ENCODE measurements at places on chromosomes 16 and 17.

DNA sequence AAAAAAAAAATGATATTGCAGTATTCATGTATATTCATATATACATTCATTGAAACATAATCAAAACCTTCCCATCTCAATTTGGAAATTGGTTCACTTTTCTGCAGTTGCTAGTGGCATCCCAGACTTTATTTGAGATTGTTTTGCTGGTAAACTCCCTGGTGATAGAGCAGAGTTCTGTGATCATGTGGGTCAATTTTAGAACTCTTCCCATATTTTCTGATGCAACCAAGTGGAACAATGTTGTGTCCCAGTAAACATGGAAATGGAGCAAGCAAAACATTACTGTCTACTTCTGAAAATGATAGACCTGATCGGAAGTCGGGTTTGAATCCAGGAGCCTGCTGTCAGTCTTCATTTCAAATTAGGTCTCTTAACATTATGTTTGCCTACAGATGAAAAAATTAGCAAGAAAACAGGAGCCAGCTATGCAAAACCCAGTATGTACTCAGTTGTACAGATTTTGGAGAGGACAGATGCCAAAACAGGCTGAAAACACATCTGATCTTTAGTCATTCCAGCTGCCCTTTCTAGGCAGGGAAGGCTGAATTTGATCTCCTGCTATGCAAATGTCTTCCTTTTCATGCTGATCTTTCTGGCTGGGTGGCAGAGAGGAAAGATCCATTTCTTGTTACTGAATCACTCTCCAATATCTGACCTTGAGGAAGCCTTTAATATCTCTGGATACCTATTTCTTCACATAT, 786.6 kb upstream of the SOX9 start:
- DNase-seq = no peak

- DNase-seq = peak; percentile 25
These were observed 2.1 kb downstream of the TXNDC11 start for GRCh38 chr16:11740567-11740966.

DNA sequence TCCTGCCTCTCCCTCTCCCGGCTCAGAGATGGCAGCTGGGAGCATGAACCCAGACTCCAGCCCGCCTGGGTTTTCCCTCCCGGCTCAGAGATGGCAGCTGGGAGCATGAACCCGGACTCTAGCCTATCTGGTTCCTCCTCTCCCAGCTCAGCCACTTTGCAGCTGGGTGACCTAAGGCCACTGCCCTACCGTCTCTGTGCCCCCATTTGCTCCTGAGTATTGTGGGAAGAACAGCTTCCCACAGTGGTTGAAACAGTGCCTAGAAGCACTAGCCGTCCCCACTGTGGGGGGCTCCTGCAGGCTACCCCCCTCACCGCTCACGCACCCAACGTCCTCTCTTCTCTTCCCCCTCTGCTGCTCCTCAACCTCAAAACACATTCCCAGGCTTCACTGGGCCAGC, 99.9 kb upstream of the GSE1 start:
- DNase-seq = no peak

DNA sequence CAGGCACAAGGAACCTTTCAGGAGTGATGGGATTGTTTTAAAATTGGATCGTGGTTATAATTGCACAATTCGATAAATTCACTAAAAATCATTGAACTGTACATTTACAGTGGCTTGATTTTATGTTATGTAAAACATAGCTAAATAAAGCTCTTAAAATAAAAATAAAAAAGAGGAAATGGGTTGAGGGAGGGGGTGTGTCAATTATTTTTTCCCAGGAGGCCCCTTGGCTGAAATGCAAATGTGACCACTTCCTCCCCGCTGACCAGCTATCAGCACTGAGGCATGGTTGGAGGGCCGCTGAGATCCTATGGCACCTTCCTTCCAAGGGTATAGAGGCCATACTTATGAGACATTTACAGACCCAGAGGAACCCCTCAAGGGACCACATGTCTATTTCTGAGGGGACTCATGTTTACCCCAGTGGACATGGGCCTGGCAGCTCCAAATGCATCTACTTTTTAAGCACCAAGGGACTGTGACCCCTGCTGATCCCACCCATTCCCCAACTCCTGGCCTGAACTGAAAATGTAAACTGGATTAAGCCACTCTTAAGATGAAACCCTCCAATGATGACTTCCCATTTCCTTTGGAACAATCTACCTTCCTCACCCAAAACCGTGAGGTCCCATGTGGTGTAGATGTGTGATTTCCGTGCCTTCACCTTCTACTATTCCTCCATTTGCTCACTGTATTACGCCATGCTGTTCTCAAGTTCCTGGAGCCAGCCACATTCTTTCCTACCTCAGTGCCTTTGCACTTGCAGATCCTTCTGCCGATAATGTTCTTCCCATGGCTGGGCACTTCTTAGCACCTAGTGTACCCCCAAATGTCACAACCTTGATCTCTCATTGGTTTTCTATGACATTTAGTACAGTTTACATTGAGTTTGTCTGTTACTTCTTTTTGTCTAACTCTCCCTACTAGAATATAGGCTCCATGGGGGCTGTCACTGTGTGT, 2.8 kb upstream of the IL21R start:
- peak; percentile 85 for DNase-seq

DNA sequence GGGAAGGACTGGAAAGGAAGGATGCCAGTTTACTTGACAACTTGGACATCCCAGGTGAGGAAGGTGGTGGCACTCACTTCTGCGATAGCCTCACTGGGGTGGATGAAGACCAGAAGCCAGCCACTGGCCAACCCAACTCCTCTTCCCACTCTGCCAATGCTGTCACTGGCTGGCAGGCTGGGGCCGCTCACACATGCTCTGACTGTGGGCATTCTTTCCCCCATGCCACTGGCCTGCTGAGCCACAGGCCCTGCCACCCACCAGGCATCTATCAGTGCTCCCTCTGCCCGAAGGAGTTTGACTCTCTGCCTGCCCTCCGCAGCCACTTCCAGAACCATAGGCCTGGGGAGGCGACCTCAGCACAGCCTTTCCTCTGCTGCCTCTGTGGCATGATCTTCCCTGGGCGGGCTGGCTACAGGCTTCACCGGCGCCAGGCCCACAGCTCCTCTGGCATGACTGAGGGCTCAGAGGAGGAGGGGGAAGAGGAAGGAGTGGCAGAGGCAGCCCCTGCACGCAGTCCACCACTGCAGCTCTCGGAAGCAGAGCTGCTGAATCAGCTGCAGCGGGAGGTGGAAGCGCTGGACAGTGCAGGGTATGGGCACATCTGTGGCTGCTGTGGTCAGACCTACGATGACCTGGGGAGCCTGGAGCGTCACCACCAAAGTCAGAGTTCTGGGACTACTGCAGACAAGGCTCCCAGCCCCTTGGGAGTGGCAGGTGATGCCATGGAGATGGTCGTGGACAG, 4.5 kb downstream of the ZNF646 start:
- DNase-seq = peak; percentile 83

GRCh38 chr17:9002606-9003354, 18.5 kb upstream of the NTN1 start:
- DNase-seq = no peak

- DNase-seq = peak; percentile 11
These were observed 7.9 kb downstream of the NAT9 start for GRCh38 chr17:74768069-74768762.

DNA sequence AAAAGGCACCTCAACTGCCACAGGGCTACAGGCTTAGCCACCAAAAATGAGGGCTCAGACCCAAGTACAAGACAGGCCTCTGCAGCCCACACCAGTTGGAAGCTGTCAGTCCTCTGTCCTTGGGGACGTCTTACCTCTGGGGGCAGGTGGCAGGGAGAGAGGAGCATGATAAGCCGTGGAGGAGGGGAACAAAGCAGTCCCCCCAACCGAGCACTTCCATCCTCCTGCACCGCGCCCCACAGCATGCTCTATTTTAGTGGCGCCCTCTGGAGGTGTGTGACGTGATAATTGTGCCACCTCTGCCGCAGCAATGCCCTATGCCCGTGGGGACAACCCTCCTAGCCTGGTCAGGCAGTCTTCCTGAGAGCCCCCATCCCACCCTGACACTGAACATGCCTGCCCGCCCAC, 13.6 kb downstream of the G6PC3 start:
- peak; percentile 53 for DNase-seq

- DNase-seq = no peak
These were observed 137.0 kb downstream of the AIPL1 start for GRCh38 chr17:6297960-6298359.

- no peak for DNase-seq
These were observed 3.6 kb downstream of the MMP28 start for GRCh38 chr17:35791681-35792350.

DNA sequence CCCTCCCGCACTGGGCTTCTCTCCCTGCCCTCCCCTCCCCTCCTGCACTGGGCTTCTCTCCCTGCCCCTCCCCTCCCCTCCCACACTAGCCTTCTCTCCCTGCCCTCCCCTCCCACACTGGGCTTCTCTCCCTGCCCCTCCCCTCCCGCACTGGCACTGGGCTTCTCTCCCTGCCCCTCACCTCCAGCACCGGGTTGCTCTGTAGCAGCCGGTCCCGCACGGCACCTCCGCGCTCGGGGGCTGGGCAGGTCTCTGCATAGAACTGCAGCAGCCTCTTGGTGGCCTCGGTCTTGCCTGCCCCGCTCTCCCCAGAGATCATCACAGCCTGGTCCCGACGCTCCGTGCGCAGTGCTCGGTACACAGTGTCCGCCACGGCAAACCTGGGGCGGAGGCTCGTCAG, 9.8 kb downstream of the MYO1C start:
- no peak for DNase-seq

All from NB4 (cell line).